NCI-H1930 (cell line): ENCODE measurements at places on chromosomes 6 and 20.

DNA sequence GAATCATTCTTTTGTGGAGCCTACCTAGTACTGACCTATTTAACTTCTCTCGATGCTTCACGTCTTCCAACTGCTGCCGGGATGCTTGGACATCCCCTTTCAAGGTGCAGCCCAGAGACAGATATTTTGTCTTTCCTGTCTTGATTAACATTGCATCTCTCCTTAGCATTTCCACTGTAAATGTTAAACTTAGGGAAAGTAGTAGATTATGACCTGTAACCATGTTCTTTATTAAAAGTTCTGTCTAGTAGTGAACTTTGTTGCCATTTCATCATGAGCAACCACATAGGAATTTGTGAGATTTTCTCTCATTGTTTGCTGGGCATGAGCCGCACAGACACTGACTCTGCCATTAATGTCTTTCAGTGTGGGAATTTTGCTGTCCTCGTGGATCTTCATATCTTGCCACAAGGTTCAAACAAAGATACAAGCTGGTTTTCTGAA is 117.9 kb downstream of the JAG1 start:
- DNase-seq = no peak

- DNase-seq = no peak
These were observed 196.9 kb downstream of the FOXA2 start for GRCh38 chr20:22387452-22387851.

- no peak for DNase-seq
These were observed 38.9 kb downstream of the SIRPA start for GRCh38 chr20:1934156-1934555.

GRCh38 chr6:28900577-28901256 is 23.1 kb downstream of the TRIM27 start:
- DNase-seq = no peak

GRCh38 chr6:31140643-31141042 is 1.8 kb upstream of the PSORS1C2 start:
- no peak for DNase-seq

- DNase-seq = peak; percentile 37
These were observed 12.0 kb upstream of the TRMT11 start for GRCh38 chr6:125974214-125974866.

- DNase-seq = no peak
These were observed 152.0 kb downstream of the ANKRD60 start for GRCh38 chr20:58076405-58076804.

DNA sequence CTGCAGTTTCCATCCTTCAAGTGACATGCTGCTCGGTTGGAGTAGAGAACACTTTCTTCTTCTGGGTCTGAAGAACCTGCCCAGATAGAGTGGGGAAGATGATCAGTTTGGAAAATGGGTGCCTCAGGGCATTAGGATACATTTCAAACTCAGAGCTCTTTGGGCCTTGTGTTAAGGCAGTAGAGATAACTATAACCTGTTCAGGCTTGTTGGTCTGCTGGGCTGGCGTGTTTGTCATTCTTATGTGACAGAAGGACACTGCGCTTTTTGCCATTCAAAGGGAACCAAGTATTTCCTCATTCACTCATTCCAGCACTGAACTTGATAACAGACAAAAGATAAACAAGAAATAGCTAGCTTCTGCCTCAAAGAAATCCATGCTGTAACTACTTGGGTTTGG is 3.8 kb downstream of the TOMM34 start:
- no peak for DNase-seq

DNA sequence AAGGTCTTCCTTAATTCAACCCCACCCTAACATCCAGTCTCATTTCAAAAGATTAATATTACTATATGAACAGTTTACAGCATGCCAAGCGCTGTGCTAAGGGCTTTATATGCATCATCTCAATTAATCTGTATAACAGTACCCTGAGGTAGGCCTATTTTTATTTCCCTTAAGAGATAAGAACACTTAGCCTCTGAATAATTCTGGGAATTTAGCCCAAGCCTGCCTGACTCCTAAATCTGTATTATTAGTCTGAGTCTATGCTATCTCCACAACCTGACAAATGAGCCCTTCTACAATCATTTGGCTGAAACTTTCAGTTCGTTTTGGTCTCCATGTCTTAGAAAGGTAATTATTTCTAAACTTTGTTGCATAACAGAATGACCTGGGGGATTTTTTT is 77.7 kb upstream of the SAMD5 start:
- no peak for DNase-seq

DNA sequence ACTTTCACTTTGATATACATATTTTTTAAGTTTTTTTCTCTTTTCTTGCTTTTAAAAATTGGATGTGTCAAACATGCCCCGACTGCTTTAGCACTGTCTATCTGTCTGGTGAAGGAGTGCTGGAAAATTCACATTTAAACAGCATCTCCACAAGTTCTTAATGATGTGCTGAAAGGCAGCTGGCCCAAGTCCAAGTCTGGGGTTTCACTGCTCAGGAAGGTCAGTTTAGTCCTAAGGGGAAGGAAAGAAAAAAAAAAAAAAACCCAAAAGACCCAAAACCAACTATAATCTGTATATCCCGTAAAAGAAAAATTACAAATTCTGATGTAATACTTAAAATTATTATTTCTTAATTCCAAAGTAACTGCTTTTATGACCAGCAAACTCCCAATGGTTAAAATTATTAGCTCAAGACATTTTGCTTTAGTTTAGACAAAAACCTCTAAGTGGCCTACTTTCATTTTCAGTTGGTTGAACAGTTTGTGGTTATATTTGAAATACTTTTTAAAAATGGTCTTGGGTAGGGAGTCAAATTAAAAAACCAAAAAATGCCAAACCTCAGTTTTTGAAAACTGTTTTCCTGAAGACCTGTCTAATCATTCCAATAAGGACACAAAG is 79.5 kb upstream of the PREP start:
- no peak for DNase-seq

DNA sequence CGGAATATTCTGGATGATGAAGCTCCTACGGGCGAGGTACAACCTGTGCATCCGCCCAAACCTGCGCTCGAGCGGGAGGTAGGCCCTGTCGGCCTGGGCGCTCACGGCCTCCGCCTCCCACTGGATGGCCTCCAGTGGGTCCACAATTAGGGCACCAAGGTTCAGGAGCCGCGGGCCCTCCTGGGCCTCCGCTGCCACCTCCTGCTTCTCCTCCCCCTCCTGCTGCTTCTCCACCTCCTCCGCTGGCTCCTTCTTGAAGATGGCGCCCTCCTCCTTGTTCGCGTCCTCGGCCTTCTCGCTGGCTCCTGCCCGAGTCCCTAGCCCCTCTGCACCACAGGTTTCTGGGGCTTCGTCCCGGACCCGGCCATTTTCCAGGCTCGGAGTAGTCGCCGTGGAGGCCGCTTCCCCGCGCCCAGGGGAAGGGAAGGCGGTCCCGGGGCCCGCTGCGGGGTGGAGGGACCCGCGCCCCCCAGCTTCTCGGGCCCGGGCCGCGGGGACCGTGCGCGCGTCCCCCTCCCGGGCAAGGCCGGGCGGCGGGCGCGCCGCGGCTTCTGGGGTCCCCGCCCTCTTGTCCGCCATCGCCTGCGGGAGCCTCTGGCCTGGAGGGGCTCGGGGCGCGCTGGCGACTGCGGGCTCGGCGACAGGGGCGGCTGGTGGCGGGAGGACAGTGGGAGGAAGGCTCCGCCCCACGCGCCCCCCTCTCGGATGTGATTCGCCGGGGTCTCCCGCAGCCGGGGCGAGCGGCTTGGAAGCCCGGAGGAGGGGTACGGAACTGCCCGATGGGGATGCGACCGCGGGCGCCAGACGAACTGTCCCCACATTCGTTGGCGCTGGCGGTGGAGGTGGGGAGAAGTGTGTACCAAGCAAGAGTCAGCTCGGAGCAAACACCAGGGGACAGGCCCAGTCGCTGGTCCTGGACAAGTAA is 17.6 kb downstream of the PLAGL2 start:
- DNase-seq = peak; percentile 52

- no peak for DNase-seq
These were observed 682.8 kb downstream of the KIF16B start for GRCh38 chr20:15890407-15890982.

- DNase-seq = no peak
These were observed 61.4 kb upstream of the MYL9 start for GRCh38 chr20:36479938-36480337.

DNA sequence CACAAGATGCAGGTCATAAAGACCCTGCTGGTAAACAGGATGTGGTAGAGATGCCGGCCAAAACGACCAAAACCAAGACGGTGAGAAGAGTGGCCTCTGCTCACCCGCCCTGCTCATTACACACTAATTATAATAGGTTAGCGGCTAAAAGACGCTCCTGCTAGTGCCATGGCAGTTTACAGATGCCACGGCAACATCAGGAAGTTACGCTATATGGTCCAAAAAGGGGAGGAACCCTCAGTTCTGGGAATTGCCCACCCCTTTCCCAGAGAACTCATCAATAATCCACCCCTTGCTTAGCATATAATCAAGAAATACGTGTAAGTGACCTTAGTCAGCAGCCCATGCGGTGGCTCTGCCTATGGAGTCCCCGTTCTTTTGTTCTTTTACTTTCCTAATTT is 17.6 kb downstream of the BHLHE23 start:
- no peak for DNase-seq
